NCI-H146 (cell line): ENCODE measurements at places on chromosomes 5 and 9.
A peak's percentile ranks its signal among the peaks of the same experiment; 100 is the strongest.

DNA sequence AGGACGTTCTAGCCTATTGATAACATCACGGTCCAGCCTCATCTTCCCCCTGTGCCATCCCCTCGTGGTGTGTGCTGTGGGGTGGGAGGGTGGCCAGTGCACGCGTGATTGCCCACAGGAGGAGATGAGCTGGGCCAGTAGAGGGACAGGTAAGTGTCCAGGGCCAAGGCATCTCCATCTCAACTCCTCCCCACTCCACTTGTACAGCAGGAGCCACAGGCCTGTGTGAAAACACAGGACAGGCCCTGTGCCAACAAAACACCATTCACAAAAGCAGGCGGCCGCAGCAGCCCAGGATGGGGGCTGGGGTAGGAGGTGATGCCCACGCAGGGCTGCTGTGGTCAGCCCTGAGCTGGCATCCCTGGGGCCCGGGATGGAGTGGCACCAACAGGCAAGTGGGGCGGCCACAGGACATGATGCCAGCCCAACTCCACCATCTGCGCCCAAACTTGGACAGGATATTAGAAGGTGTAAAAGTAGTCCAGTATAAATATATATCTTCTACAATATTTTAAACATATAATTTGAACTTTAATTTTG lies 32.6 kb downstream of the TPPP start:
- no peak for DNase-seq

GRCh38 chr5:55407984-55408383 lies 100.2 kb downstream of the MTREX start:
- no peak for DNase-seq

DNA sequence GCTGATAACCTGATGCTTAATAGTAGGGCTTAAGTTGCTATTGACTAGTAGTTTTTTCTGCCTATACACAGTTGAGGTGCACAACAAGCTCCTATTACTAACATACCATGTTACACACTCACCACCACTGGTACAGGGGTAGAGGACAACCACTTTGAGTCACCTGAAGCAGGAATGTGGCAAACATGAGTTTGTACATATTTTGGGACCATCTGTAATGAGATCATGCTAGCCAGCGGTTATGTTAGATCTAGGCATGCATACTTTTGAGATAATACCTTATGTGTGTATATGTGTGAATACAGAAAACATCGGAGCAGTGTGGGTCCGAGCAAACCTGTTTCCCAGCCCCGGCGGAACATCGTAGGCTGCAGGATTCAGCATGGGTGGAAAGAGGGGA lies 72.8 kb upstream of the NXNL2 start:
- no peak for DNase-seq

- peak; percentile 91 for DNase-seq
Measured at GRCh38 chr5:93800988-93801811, 59.8 kb upstream of the POU5F2 start.

DNA sequence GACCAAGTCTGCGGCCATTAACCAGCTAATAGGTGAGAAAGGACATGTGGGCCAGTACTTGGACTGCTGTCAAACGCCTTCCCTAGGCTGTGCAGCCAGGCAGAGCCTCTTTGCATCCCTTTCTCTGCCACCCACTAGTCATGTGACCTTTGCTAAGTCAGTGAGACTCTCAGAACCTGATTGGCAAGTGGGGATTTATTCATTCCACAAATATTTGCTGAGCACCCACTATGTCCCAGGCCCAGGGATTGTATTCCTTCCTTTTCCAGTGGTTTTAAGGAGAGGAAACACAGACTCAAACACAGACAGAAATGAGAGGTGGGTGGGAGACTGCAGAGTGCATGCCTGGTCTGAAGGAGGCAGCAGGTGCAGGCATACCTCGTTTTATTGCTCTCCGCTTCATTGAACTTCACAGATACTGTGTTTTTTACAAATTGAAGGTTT lies 71.6 kb upstream of the GALNT10 start:
- no peak for DNase-seq

DNA sequence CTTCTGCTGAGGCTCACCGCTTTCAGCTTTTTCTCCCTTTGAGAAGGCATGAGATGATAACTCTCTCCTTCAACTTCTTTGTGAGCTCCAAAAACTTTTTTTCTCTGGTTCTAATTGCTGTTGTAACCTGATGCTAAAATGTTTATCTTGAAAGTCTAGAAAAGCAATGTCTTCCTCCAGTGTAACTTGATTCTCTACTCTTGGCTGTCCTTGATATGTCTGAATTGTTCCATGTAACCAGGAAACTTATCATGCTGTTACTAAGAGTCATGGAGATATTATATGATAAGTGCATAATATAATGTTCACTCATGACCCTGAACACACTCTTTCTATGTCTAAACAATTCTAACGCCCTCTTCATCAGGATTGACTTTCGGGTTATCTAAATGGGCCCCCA lies 128.0 kb upstream of the ABCA1 start:
- DNase-seq, result no peak

GRCh38 chr9:37408933-37409710 lies 13.4 kb upstream of the GRHPR start:
- no peak for DNase-seq

DNA sequence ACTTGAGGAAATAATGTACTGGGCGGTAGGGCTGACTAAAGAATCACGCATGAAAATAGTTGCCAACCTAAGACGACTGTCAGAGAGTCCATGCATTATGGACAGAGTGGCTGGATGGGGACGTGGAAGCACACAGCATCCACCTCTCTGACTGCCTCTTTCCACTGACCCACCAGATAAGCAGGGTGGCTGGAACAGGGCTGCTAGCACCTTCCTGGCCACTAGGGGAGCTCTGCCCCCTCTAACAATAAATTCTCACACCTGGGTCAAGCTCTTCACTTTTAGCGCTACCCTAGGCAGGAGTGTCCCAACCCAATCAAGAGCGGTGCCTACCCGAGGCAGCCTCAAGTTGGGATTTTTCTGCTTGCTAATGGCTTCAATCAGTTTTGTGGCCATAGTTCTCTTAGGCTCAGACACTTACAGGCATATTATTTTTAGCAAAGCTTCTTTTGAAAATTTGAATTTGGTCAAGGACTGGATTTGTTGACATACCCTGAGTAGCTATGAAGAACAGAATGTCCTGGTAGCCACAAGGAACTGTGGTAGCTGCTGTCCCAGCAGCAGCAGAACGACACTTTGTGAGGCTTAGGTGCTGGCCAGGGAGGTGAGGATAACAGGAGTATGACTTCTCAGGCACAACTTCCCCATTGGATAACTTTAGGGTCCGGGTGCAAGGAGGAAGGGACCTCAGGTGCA lies 6.9 kb upstream of the TPM2 start:
- peak; percentile 57 for DNase-seq

DNA sequence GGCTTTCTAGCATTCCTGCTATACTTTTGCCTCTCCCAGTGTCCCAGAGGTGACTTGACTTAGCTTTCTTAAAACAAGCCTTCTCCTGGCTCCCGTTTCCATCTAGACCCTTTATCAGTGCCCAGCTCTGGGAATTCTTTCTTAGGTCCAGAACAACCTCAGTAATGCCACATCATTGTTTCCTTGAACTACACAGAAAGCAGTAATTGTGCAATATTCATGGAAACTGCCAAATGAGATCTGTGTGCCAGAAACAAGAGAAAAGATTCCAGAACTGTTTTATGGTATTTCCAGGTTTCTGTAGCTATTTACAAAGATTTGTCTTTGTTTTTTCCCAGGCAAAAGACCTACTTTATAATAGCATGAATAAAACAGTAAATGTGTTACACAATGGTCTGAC lies 391.3 kb downstream of the SLCO4C1 start:
- DNase-seq, result no peak

GRCh38 chr5:52837068-52837467 lies 49.4 kb downstream of the ITGA1 start:
- DNase-seq, result no peak

GRCh38 chr5:158153508-158153907 lies 294.6 kb upstream of the CLINT1 start:
- no peak for DNase-seq

DNA sequence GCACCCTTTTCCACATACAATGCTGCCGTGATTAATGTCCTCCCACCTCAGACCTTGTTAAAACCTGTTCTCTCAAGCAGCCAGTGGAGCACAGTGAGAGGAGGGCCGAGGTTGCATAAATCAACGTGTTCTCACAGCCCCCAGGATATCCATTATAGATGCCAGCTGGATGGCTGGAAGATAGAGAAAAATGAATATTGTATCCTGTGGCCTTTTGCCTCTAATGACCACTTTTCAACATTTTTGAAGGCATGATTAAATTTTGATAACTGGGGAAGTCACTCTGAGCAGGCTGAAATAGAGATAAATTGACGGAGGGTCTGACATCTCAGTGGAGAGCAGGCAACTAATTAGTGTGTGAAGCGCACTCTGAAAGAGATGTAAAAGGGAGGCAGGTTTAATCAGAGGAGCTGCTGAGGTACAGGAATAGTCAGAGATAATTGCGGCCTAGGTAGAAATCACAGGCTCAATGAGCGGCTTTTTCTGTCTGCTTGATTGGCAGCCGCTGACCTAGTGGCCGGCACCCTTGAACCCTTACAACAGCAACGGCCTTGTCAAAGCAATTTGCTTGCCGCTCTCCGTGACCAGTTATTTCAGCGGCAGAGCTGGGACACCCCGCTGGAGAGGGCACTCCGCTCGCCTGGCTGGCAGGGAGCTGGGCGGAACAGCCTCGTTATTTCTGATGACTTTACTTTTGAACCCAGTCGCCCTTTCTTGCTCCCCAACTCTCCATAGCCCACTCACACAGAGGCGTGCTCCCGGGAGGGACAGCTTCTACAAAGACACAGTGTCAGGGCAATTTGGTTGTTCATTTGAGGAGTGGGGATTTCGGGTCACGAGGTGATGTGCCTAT lies 560.7 kb downstream of the PSAT1 start:
- DNase-seq, result peak; percentile 62

DNA sequence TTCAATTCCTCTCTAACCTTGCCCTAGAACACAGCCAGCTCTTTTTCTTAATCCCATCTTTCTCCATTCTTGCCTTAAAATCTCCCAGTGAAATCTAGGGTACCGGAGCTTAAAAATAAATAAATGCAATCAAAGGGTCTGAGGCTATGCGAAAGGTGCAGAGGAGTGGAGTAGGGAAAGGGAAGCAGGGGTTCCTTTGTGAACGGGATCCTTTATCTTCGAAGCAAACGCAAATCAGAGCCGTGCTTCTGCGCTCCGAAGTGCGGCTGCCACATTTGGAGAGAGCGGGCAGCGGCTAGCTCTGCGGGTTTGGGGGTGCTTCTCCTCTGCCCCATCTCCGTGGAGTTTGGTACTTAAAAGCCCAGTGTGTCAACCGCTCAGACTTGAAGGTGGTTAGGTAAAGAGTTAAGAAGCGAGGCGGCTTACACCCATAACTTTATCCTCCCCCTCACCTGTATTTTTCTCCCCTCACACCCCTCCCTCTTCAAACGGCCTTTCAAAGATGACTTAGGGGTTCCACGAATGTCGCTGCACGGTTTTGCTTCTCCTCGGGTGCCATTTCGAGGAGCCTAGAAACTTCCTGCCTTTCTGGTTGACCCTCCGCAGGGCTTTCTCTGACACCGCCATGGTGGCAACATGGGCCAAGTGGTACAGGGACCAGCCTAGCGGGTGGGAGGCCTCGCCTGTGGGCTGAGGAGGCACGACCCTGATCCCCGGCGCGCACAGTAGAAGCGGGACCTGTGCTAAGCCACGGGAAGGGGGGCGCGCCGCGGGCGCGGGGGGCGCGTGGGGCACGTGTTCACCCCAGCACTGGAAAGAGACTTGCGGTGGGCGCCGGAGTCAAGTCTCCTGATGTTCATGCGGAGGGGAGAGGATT lies 31.7 kb upstream of the NFIB start:
- no peak for DNase-seq

DNA sequence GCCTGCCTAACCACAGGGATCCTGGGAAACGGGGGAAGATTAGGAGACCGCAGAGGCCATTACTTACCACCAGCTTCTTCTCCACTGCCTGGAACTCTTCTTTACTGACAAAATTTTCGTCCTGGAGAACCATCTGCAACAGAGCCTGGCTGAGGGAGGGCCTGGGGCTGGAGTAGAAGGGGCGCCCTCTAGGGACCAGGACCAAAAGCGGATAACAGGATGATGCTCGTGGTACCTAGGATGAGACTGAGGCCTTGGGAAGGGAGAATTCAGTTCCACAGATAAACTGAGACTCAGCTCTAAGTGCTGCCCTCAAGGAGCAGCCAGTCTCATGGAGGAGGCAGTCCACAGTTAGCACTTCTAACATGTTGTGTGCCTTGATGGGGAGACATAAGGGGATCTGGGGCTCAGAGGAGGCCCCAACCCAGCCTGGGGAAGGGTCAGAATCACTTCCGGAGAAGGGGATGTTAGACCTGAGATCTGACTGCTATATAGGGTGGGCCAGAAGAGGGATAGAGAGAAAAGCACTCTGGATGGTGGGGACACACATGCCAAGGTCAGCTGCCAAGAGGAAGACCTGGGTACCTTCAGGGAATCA lies 1.2 kb downstream of the SPATA24 start:
- no peak for DNase-seq

DNA sequence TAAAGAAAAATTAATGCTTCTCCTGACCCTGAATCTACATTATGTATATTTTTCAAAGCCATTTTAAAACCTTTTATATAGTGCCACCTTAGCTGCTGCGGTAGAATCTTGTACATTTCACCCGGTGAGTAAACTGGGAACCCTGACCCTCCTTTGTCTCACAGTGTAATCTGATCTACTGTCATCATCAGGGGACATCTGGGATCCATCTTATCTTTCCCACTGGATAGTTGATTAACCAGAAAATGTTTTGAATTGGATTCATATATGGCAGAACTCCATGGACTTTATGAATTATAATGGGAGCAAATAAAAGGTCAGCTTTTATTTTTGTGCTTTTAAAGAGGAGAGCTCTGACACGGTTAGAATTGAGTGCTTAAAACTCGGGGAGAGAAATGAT lies 95.0 kb downstream of the ADAMTSL1 start:
- DNase-seq, result peak; percentile 87

- DNase-seq, result no peak
Measured at GRCh38 chr9:76049341-76049740, 158.9 kb downstream of the PCSK5 start.

DNA sequence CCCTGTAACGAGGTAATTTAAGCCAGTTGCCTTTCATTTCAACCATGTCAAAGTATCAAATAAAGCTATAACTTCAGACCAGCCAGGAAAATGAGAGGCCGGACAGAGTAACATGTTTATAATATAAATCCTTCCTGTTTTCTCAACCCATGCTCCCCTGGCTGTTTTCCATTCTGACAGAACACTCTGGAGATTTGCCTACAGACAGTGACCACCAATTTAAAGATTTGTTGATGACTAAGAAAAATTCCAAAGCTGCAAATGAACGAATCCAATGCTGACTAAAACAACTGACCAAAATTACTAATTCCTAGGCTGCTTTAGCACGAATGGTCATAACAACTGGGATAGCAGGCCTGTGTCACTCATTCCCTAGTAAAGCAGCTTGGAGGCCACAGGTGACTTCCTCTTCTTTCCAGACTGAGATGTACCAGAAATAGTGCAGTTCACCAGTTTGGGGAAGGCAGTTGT lies 141.4 kb downstream of the AOPEP start:
- DNase-seq, result no peak

DNA sequence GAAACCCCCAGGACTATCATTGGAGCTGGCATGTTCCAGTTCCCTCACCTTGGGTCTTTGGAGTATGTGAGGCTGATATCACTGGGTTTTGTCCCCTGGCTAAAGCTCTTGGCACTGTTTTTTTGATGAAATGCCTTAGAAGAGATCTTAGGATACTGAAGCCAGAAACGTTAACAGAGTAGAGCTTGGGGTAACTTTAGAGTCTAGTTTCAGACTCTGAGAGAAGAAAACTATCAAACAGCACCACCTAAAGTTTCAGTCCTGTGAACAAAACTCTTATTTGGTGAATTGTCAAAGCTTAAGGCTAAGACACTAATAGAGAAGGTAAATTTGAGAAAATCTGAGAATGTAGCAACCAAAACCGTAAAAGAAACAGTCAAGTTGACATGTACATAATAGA lies 111.7 kb upstream of the PUM3 start:
- DNase-seq, result no peak

- peak; percentile 60 for DNase-seq
Measured at GRCh38 chr9:89750117-89750791, 145.4 kb downstream of the GADD45G start.
